Stimulated activated memory B cell treated with anti-CD40 and anti-IgM and Interleukin-4, amounts not matched to agents 10 μg/mL and 1 μg/mL and 100 μg/mL, for 72 hours (primary cell): ENCODE measurements at places on chromosomes 3 and 15.

DNA sequence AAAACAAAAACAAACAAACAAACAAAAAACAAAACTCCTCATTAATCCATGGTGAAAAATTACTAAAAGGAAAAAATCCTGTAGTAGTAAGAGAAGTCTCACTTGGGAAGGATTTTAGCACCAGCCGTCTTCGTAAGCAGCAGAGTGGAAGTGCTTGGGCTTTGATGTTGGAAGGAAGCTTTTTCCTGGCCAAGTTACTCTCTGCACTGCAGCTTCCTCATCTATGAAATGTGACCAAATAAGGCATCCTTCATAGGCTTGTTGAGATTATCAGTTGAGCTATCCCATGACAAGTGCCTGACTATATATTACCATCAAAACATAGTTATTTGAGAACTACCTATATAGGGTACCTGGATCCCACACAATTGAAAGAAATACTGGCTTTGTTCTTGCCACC lies 436.4 kb upstream of the ONECUT1 start:
- no peaks in the 10 kb centered on the region for H3K27me3 ChIP-seq
- no peaks in the 10 kb centered on the region for H3K36me3 ChIP-seq
- no peaks in the 10 kb centered on the region for H3K4me1 ChIP-seq
- H3K4me3 ChIP-seq = no peak overlapping the region
- no peak overlapping the region for H3K27ac ChIP-seq

DNA sequence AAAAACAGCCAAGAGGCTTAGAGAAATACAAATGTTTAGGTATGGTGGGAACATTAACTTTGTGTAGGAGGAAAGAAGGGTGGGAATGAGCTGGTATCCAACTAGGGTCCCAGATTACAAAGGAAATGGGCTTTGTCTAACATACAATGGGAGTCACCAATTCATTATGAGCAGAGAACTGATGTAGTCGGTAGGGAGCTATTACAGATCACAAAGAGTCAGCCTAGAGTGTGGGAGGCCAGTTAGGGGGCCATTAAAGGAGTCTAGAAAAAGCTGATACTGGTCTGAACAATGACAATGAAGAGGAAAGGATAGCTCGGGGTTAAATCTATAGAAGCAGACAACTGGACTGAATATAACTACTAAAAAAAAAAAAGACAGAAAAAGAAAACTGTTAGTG lies 15.5 kb downstream of the ANO10 start:
- H3K36me3 ChIP-seq = peaks cover 24% of the 10 kb centered on the region
- H3K4me1 ChIP-seq = no peaks in the 10 kb centered on the region

- H3K36me3 ChIP-seq = no peaks in the 10 kb centered on the region
- H3K4me3 ChIP-seq = no peak overlapping the region
- no peak for ATAC-seq
- peaks cover 11% of the 10 kb centered on the region for H3K4me1 ChIP-seq
- H3K27ac ChIP-seq = no peak overlapping the region
Observed at GRCh38 chr3:129409541-129409940, 18.9 kb downstream of the EFCAB12 start.

GRCh38 chr15:79901958-79902357 lies 5.1 kb upstream of the MTHFS start:
- H3K27ac ChIP-seq = peak overlapping the region; percentile 27
- no peak overlapping the region for H3K4me3 ChIP-seq
- ATAC-seq = no peak
- peaks cover 34% of the 10 kb centered on the region for H3K4me1 ChIP-seq

GRCh38 chr3:37504583-37505357 lies 330.4 kb upstream of the LRRFIP2 start:
- no peaks in the 10 kb centered on the region for H3K4me1 ChIP-seq
- no peak overlapping the region for H3K27ac ChIP-seq
- no peak overlapping the region for H3K4me3 ChIP-seq
- H3K36me3 ChIP-seq = no peaks in the 10 kb centered on the region
- peaks cover 21% of the 10 kb centered on the region for H3K27me3 ChIP-seq

GRCh38 chr15:57548835-57549234 lies 42.9 kb upstream of the MYZAP start:
- peaks cover 14% of the 10 kb centered on the region for H3K27me3 ChIP-seq
- H3K4me1 ChIP-seq = no peaks in the 10 kb centered on the region
- ATAC-seq = no peak
- H3K27ac ChIP-seq = no peak overlapping the region
- no peaks in the 10 kb centered on the region for H3K36me3 ChIP-seq

DNA sequence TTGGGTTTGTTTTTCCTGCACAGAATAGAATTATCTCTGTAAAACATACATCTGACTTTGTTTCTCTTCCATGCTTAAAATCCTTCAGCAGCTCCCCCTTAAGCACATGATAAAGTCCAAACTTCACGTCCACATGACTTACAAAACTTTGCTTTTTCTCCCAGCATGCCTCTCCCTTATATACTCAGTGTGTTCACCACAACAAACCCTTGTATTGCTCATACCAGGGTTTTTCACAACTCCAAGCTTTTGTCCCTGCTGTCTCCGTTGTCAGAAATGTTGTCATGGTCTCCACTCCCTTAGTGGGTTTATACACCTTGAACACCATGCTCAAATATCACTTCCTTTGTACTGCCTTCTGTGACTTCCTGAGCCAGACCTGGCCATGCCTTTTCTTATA lies 91.1 kb upstream of the MITF start:
- no peaks in the 10 kb centered on the region for H3K27me3 ChIP-seq
- no peaks in the 10 kb centered on the region for H3K4me1 ChIP-seq
- H3K27ac ChIP-seq = no peak overlapping the region

DNA sequence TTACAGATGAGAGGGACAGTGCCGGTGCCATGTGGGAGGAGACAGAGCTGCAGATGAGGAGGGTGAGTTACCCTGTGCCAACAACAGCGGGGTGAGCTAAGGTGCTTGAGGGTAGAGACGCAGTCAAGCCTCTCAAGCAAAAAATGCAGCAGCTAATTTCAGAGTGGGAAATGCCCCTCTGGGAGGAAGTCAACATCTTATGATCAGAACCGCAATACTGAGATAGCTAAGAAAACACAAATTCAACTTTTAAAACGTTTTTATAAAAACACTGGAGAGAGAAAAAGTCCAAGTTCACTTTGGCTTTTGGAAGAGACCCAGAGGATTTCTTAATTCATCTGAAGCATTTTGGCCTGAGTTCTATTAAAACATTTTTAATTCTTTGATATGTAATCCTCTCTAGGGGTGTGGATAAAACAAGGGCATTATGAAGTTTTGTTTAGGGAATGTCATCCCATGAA lies 319.2 kb downstream of the SLC9A9 start:
- peak overlapping the region; percentile 69 for H3K27ac ChIP-seq
- peak overlapping the region; percentile 54 for H3K4me3 ChIP-seq
- H3K4me1 ChIP-seq = peaks cover 65% of the 10 kb centered on the region
- H3K36me3 ChIP-seq = no peaks in the 10 kb centered on the region
- ATAC-seq = peak; percentile 98

DNA sequence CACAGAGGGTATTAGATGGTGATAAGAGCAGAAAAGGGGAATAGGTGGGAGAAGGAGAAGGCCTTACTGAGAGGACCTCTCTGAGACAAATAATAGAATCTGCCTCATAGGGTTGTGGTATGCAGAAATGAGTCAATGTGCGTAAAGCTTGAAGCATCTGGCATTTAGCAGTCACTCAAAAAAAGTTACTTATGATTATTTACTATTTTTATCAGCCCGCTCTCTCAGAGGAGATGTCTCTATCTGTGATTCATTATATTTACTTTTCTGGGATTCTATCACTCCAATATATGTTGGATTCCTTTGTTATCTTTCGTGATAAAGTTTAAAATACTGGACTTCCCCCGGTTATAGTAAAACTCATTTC lies 4.6 kb upstream of the TM4SF1 start:
- peaks cover 18% of the 10 kb centered on the region for H3K27me3 ChIP-seq
- H3K4me1 ChIP-seq = no peaks in the 10 kb centered on the region
- no peak overlapping the region for H3K27ac ChIP-seq
- no peaks in the 10 kb centered on the region for H3K36me3 ChIP-seq
- no peak for ATAC-seq

GRCh38 chr3:187799942-187800641 lies 54.8 kb upstream of the BCL6 start:
- no peak for ATAC-seq
- H3K36me3 ChIP-seq = peaks cover under 1% of the 10 kb centered on the region
- peak overlapping the region; percentile 66 for H3K27ac ChIP-seq
- peaks cover 9% of the 10 kb centered on the region for H3K27me3 ChIP-seq
- H3K4me3 ChIP-seq = no peak overlapping the region
- peaks cover 57% of the 10 kb centered on the region for H3K4me1 ChIP-seq

DNA sequence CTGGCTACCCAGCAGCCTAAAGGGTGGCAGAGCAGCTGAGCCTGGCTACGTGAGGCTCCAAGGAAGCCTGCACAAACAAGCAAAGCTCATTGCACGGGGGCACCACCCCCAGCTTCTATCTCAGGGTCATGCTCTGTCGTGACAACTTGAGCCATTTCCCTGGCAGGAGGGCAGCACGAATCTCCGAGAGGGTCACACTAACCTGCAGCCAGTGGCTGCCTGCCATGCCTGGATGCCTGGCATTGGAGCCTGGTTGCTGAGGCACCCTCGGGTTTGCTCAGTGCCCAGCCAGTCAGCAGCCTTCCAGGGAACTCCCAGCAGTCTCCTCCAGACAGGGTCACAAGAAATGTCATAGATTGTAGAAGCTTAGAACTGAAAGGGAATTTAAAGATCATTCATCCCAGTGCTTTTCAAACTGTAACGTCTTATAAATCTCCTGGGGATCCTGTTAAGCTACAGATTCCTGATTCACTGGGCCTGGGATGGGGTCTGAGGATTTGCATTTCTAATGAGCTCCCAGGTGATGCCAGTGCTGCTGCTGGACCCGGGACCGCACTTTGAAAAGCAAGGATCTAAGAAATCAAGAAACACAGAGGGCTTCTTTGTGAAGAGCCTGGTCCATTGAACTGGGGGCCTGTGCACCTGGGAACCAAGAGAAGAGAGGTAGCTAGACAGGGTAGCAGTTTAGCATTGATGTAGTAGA lies 48.4 kb downstream of the TMEM266 start:
- H3K4me3 ChIP-seq = no peak overlapping the region
- H3K27ac ChIP-seq = no peak overlapping the region
- no peaks in the 10 kb centered on the region for H3K4me1 ChIP-seq
- H3K27me3 ChIP-seq = peaks cover 25% of the 10 kb centered on the region
- no peak for ATAC-seq

DNA sequence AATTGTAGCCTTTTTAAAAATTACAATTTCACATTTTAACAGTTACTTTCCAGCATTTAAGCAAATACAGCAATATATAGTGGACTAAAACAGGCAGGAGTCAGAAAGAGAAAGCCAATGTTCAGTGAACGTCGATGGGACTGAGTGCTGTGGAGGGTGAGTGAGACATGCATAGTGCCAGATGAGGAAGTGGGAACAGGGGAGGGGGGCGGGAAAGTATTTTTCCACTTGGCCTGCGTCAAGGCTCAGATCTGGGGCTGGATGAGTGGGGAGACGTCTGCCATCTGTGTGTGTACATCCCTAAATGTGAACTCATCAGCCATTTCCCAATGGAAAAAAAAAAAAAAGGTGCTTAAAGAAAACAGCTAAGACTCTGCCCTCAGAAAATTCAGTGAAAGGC lies 19.2 kb upstream of the RAD18 start:
- H3K27me3 ChIP-seq = peaks cover 36% of the 10 kb centered on the region
- no peak overlapping the region for H3K4me3 ChIP-seq
- H3K36me3 ChIP-seq = no peaks in the 10 kb centered on the region
- peak; percentile 73 for ATAC-seq

- no peaks in the 10 kb centered on the region for H3K36me3 ChIP-seq
- no peak overlapping the region for H3K27ac ChIP-seq
- no peak overlapping the region for H3K4me3 ChIP-seq
- no peaks in the 10 kb centered on the region for H3K4me1 ChIP-seq
- peaks cover 9% of the 10 kb centered on the region for H3K27me3 ChIP-seq
Observed at GRCh38 chr3:102481050-102481449, 46.2 kb downstream of the ZPLD1 start.

DNA sequence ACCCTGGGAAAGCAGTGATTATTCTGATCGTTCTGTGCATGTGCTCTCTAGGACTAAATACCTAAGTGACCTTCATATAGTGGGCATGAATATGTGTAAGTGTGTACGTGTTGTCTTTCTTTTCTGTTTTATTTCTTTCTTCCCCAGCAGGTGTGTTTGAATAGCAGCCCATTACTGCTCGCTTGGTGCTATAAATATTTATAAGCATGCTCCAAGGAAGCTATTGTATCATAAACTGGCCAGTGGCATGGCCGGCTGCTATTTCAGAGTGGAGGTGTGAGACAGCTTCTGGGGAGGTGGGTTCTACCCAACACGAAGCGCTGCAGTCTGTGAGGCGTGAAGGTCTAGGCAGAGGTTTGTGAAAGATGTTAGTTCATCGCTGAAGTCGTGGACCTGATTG lies 641.8 kb downstream of the NTRK3 start:
- ATAC-seq = no peak
- no peak overlapping the region for H3K4me3 ChIP-seq
- no peak overlapping the region for H3K27ac ChIP-seq
- H3K4me1 ChIP-seq = no peaks in the 10 kb centered on the region

DNA sequence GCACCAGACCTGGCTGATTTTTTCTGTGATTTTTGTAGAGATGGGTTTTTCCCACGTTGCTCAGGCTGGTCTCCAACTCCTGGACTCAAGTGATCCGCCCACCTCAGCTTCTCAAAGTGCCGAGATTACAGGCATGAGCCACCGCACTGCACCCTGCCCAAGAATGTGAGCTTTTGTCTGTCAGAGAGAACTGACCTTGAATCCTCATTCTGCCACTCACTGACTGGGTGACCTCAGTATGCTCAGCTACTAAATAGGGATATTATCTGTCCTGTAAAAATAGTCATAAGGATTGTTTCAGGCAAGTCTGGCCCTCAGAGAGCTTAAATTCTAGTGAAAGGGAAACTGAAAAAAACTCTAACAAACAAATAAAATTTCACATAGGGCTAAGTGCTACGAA lies 2.1 kb upstream of the RFT1 start:
- H3K27me3 ChIP-seq = no peaks in the 10 kb centered on the region
- peak overlapping the region; percentile 5 for H3K4me3 ChIP-seq
- peak overlapping the region; percentile 99 for H3K27ac ChIP-seq

GRCh38 chr3:47527952-47528725 lies 14.6 kb upstream of the ELP6 start:
- ATAC-seq = no peak
- H3K27me3 ChIP-seq = peaks cover 7% of the 10 kb centered on the region
- H3K4me1 ChIP-seq = peaks cover 10% of the 10 kb centered on the region
- H3K27ac ChIP-seq = no peak overlapping the region

- no peak overlapping the region for H3K4me3 ChIP-seq
- no peak overlapping the region for H3K27ac ChIP-seq
- H3K27me3 ChIP-seq = peaks cover 26% of the 10 kb centered on the region
- H3K36me3 ChIP-seq = peaks cover 10% of the 10 kb centered on the region
- no peaks in the 10 kb centered on the region for H3K4me1 ChIP-seq
Observed at GRCh38 chr3:133797396-133798105, 8.1 kb upstream of the SRPRB start.

- no peak overlapping the region for H3K27ac ChIP-seq
- ATAC-seq = no peak
- H3K27me3 ChIP-seq = no peaks in the 10 kb centered on the region
- no peaks in the 10 kb centered on the region for H3K36me3 ChIP-seq
Observed at GRCh38 chr15:73345658-73346057, 23.1 kb downstream of the HCN4 start.
